ENCODE measurements at places on chromosomes 5 and 9.
A peak's percentile ranks its signal among the peaks of the same experiment; 100 is the strongest.

DNA sequence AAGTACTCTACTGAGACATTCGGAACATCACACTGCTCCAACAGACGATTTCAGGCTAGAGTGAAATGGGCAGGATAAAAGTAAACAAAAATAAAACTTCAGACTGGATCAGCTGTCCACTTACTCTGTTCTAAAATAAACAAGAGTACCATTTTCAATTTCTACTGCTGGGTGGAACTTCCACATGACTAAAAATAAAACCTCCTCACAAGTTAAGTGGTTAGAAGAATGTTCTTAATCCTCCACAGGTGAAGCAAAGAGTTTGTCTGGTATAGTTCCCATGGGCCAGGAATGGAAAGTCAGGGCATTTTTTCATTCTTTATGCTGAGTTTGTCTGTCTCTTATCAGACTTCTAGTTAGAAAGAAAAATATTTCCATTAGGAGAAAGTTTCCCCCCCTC lies 15.7 kb downstream of the NUDT12 start:
- DNase-seq, result no peak

DNA sequence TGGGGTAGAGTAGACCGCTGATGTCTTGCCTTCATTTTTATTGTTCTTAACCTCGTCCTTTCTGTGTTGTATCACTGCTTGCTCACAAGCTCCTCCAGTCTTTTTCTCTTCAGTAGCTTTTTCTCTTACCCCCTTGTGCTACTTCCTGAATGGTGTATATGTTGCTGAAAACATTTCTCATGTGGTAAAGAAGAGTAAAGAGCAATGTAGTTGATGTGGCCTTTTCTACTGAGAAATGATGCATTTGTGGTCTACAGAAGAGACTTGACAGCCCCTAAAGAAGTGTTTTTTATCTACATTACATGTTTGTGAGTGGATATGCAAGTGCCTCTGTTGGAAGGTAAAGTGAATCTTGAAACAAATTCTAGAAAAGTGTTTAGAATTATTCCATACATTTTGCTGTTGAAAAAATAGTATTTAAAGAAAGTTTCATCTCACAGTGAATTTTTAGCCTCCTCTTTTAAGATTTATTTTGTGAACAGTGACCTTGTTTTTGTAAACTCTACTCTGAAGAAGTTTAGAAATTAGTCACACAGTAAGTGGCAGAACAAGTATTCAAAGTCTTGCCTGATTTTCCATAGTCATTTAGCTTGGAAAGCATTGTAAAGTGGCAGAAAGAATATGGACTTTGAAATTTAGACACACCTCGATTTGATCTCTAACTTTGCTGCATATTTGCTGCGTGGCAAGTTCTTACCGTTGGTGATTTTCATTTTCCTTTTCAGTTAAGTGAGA lies 17.4 kb downstream of the CDC42SE2 start:
- DNase-seq, result no peak

GRCh38 chr5:139635606-139636206 lies 12.4 kb upstream of the CXXC5 start:
- no peak for DNase-seq

DNA sequence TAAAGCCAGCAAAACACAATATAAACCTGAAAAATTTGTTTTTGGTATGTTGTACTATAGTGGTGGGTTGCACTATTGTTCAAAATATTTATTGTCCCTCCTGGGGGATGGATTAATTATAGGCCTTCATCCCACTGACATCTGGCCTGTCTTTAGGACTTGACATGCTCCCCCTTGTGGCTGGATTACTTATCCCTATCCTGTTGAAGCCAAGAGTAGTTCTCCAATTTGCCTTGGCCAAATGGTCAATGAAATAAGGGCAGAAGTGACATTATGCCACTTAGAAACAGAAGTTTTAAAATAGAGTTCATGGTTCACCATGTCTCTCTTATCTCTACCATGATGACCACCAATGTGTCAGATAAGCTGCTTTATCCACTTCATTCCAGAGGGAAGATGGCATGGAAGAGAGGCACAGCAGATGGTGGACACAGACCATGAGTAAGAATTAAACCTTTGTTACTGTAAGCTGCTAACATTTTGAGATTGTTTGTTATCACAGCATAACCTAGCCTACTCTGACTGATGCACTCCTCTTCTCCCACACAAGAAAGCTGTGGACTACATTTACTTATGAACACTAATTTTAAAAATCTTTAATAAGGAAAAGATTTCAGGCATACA lies 29.2 kb upstream of the ARHGEF28 start:
- DNase-seq, result peak; percentile 10

DNA sequence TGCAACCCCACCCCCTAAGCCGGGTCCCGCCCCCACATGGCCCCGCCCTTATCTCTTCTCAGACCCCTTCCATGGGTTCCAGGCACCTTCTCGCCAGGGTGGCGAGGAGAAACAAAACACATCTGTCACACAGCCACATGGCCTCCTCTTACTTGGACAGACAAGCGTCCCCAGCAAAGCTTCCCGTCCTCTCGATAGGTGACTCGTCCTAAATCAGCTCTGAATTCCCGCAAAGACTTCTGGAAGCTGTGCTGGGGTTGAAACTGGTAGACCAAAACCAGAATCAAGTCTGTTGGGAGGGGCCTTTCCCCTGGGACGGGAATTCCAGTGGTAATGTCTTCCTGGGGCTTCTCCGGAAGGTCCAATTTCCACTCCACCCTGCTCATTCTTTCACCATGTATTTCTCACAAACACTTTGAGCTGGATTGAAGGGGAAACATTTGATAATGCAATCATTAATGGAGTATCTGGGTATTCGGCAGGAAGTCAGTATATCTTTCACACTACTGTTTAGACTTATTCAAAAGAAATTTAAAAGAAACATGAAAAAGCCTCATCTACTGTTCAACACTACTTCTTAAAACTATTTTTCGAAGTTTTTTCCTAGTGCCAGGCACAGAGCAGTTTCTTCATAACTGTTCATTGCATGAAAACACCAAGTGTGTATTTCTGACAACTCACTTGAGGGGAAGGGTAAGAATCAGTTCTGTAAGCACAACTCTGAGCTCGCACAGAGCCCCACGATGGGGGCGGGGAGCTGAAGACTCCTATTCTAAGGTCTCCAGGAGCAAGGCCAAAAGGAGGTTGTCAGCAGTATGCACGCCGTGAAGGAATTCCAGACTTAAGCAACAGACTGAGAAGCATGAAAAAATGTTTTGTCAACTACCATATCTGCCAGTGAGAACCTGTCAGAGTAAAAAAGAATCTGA lies 644 bp upstream of the CTNNAL1 start:
- DNase-seq, result no peak

DNA sequence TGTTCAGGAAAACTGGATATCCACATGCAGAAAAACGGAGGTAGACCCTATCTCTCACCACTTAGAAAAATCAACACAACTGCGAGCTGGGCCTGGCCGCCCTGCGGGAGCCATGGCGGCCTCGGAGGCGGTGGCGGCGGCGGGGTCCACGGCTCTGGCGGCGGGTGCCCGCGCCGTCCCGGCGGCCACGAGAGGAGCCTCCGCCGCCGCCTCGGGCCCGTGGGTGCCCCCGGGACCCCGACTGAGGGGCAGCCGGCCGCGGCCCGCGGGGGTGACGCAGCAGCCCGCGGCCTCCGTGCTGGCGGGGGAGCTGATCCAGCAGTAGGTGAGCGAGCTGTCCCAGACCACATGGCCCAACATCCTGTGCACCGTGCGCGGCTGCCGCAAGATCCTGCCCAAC lies 25.3 kb downstream of the FANCC start:
- no peak for DNase-seq

GRCh38 chr5:141623186-141623585 lies 4.4 kb upstream of the DIAPH1 start:
- no peak for DNase-seq

DNA sequence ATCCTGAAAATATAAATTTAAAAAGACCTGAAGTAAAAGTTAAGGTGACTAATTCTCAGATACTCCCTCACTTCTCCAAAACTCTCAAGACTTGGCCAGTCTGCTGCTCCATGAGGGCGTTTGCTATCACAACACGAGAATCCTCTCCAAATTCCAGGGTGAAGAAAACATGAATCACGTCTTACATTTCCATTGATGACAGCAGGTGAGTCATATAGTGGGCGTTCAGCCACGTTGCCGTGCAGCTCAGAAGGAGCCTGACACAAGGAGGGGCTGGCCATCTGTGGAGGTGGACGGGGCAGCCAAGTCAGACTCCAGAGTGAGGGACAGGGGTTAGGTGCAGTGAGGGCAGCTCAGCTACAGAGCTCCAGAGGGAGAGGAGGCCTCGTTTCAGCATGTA lies 555.1 kb upstream of the ADAMTS16 start:
- no peak for DNase-seq
